ENCODE measurements at places on chromosomes 4 and X. TPM values are rescaled to one million over a fixed set of nuclear protein-coding genes. Genes with fewer than 3 reads are reported as not detected.
A peak's percentile ranks its signal among the peaks of the same experiment; 100 is the strongest.

TMEM35A gene
- total RNA-seq, result 12.8 TPM

BANK1 gene
- under 0.01 TPM for total RNA-seq

CT45A9 gene
- not detected for total RNA-seq

NXF2B gene
- total RNA-seq, result not detected

KCNIP4 gene
- total RNA-seq, result not detected

MAP9 gene
- 6.6 TPM for total RNA-seq

AMER1 gene
- 1.7 TPM for total RNA-seq

ADH1A gene
- not detected for total RNA-seq

DNA sequence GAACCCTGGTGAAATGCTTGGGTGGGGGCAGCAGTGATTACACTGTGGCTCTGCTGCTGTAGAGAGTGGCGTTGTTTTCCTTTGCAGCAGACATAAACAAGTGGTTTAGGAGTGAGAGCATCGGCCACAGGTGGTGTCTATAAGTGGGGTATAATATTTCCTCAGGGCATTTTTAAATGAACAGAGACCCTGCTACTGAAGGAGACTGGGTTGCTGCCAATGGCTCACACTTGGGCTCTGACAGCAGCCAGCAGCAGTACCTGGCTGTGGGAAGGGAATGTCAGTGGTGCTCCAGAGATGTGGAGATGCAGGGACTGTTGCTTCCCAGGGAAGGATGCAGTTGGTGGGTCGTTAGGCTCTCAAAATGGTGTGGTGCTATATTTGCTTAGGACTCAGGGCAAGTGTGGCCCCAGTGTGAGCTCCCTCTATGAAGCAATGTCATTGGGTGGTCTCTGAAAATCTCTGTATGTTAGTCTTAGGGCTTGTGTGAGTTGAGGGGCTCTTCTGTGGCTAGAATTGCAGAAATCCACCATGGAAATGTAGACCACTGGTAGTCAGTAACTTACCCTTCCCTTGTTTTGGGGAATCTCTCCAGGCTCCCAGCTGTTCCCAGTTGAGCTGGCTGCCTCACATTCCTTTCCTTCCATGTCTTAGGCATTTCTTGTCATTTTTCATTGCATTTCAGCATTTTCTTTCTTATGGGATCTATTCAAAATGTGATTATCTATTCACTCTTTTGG is 1023.0 kb upstream of the GRID2 start:
- no peak for DNase-seq

DNA sequence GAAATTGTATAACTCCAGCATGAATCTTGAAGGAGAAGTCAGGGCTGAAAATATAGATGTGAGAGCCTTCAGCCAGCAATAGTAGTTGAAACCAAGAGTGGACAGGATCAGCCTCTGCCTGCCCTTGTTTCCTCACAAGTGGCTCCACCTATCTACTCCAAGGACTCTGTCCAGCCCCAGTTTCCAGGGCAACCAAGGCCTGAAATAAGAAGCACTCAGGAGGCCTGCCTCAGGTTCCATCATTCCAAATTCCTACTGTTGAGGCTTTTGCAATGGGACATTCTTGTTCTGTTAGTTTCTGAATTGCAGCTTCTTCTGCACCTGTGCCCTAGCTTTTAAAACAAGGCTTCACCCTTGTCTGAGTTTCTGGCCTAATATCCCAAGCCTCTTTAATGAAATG is 41.6 kb downstream of the TRPC5OS start:
- DNase-seq, result no peak

- no peak for DNase-seq
Measured at GRCh38 chr4:79306795-79307194, 19.1 kb downstream of the NAA11 start.

- DNase-seq, result no peak
Measured at GRCh38 chr4:110236324-110236723, 37.9 kb upstream of the ELOVL6 start.

- DNase-seq, result no peak
Measured at GRCh38 chrX:140799216-140799615, 89.7 kb downstream of the LINC00632 start.

DNA sequence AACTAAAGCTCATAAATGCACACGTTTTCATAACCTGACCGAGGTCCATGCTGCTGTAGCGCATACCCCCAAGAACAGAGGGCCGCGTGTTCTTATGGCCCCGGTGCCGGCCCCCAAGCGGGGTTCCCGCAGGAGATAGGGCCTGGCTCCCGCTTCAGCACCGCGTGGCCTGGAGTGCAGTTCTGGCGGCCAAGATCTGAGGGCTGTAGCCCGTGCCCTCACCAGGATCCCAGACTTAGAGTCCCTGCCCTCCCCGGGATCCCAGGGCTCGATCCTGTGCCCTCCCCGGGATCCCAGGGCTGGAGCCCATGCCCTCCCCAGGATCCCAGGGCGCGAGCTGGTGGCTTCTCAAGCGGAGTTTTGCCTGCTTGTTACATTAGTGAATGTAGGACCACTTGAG is 1.0 kb upstream of the GRPEL1 start:
- DNase-seq, result no peak

GRCh38 chr4:144411119-144411518 is 234.8 kb upstream of the HHIP start:
- DNase-seq, result no peak

- DNase-seq, result no peak
Measured at GRCh38 chrX:53261355-53261972, 19.9 kb downstream of the IQSEC2 start.

- peak; percentile 57 for DNase-seq
Measured at GRCh38 chr4:179867300-179867878, 2375.8 kb upstream of the TENM3 start.

DNA sequence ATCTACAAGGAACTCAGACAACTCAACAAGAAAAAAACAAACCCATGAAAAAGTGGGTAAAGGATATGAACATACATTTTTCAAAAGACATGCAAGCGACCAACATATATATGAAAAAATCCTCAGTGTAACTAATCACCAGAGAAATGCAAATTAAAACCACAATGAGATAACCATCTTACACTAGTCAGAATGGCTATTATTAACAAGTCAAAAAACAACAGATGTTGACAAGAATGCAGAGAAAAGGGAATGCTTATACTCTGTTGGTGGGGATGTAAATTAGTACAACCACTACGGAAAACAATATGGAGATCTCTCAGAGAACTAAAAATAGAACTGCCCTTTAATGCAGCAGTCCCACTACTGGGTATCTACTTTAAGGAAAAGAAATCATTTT is 12.1 kb downstream of the NIPAL1 start:
- DNase-seq, result no peak

DNA sequence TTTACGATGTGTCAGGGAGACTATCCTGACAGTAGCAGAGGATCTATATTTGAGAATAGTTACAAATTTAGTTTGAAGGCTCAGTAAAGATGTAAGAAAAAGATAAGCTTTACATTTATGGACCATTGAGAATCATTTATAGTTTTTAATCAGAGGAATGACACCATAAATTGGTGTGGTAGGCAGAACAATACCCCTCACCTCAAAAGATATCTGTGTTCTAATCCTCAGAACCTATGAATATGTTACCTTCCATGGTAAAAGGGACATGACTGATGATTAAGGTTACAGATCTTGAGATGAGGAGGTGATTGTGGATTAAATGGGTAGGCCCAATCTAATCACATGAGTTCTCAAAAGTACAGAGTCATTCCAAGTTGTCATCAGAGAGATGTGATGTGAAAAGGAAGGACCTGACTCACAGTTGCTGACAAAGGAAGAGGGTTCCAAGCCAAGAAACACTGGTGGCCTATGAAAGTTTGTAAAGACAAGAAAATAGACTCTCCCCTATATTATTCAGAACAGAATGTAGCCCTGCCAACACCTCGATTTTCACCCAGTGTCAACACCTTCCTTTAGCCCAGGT is 27.0 kb downstream of the EREG start:
- DNase-seq, result no peak

- DNase-seq, result peak; percentile 17
Measured at GRCh38 chr4:148998719-148999118, 556.5 kb upstream of the NR3C2 start.

GRCh38 chrX:47831788-47832187 is 4.9 kb upstream of the ZNF81 start:
- peak; percentile 18 for DNase-seq

DNA sequence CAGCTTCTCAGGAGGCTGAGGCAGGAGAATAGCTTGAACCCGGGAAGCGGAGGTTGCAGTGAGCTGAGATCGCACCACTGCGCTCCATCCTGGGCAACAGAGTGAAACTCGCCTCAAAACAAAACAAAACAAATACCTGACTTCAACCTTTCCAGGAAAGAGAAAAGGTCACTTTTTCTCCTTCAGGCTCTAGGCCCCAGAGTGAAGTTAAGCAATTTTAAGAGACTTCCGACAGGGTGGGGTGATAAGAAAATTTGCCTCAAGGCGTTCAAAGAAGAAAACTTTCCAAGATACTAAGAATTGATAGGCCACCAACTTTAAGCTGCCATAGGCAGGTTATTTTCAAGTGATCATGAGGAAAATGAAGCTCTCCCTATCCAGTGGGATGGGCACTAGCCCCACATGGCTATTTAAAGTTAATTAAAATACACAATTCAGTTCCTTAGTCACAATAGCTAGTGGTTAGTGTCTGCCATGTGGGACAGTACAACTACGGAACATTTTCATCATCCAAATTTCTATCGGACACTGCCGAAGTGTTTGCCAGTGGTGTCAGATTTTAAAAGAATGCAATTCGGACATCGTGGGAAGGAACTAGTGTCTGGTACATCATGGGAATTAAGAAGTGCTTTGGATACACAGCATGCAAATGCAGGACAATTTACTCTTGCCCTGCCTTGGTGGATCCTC is 33.0 kb downstream of the SMS start:
- no peak for DNase-seq

DNA sequence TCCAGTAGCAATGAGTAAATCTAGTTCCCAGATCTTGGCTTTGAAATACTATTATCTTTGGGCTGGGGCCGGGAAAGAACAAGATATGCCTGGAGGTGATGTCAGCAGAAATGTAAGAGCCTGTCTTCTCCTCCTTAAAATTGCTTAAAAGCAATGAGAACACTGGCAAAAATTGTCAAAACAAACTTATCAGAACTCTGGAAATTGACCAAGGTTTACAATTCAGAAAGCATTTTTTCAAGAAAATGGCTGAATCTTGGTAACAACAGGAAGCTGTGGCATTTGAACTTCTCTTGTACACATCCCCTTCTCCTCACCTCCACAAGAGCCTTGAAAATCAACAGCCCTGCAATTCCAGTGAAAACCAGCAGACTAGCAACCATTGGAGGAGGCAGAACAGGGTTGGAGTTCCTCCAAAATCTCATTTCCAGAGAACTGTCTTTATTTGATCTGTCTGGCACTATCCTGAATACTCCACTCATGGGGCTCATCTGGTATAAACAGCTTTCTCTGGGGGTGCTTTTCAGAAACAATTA is 13.5 kb downstream of the TIMP1 start:
- peak; percentile 89 for DNase-seq

DNA sequence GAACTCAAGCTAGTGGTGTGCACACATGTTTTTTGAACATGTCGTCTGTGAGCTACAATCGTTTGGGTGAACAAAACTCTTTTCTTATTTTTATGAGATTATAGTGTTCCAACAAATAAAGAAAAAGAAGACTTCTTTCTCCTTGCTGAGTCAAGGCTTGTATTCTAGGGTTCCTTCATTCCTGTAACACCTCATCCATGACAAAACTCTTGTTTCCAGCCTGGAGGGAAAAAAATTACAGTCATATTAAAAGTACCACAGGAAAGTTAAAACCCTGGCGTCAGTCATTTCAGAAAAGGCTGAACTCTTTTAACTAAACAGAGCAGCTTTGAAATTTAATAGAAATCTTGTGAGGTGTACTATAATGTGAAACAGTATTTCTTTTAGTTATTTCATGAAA is 79.2 kb upstream of the BOD1L1 start:
- DNase-seq, result no peak

DNA sequence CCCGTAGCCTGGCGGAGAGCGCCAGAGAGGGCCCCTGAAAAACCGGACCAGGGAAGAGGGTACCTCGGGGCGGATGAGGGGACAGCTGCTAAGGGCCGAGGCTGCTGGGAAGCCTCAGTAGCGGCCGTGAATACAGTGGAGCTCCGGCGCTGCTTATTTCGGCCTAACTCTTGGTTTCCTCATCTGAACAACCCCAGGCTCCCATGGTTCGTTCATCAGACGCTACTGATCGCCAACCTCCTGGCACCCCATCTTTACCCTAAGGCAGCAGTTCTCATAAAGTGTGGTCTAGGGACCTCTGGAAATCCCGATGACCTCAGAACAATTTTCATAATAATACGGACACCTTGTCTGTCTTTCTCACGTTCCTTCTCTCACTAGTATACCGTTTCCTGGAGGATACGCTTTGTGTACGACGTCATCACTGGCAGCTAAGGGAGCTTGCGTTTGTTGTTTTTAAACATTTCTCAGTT is 645 bp upstream of the RAB28 start:
- DNase-seq, result peak; percentile 58

GRCh38 chr4:185838104-185838452 is 26.1 kb upstream of the SORBS2 start:
- no peak for DNase-seq

- no peak for DNase-seq
Measured at GRCh38 chrX:12891171-12891570, 15.2 kb upstream of the TLR8 start.

GRCh38 chrX:124895947-124896346 is 423.7 kb upstream of the TEX13C start:
- no peak for DNase-seq

DNA sequence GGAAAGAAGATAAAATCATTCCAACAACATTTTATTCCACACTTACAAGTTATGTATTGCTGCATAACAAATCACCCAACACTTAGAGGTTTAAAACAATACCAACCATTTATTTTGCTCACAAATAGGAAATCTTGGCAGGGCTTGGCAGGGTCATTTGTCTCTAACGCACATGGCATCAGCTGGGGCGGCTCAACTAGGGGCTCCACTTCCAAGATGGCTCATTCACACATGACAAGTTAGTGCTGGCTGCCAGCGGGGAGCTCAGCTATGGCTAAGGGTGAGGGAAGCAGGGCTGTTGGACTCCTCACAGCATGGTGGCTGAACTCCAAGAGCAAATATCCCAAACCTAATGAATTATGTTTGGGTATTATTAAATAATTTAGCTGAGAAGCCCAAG is 377.0 kb downstream of the ZNF674 start:
- DNase-seq, result no peak

GRCh38 chr4:130099105-130099504 is 1003.2 kb downstream of the C4orf33 start:
- no peak for DNase-seq

DNA sequence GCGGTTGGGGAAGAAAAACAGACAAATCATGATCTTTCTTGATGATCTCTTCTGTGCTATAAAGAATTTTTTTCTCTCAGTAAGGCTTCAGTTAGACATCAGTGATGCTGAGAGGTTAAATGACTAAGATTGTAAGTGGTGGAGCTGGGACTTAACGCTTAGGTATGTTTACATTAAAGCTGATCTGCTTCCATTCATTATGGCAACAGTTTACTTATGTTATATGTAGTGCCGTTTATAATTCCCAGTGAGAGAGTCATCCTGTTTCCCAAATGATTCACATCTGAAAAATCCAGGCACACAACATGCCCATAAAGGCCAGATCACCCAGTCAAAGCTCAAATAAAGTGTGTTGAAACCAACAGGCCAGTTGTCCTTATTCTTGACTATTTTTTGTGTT is 50.1 kb downstream of the CENPVL3 start:
- DNase-seq, result peak; percentile 91

GRCh38 chr4:61500883-61501282 is 300.8 kb downstream of the ADGRL3 start:
- DNase-seq, result no peak

Measured in IMR-90 (cell line).